ENCODE measurements at places on chromosomes 7 and 10.

- no peak for DNase-seq
These were observed 102.3 kb downstream of the CCDC7 start for GRCh38 chr10:32548208-32548607.

DNA sequence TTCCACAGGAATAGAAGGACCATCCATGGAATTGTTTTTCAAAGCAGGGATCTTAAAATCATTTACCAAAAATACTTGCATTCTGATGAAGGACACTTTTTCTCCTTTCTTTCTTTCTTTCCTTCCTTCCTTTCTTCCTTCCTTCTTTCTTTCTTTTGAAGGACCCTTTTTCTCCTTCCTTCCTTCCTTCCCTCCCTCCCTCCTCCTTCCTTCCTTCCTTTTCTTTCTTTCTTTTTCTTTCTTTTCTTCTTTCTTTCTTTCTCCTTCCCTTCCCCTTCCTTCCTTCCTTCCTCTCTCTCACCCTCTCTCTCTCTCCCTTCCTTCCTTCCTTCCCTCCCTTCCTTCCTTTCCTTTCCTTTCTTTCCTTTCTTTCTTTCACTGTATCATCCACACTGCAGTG, 74.8 kb downstream of the PRKCQ start:
- DNase-seq, result no peak

GRCh38 chr10:100888957-100889356, 23.8 kb upstream of the SLF2 start:
- DNase-seq, result no peak

- DNase-seq, result no peak
These were observed 5.8 kb downstream of the KLF6 start for GRCh38 chr10:3779158-3779741.

DNA sequence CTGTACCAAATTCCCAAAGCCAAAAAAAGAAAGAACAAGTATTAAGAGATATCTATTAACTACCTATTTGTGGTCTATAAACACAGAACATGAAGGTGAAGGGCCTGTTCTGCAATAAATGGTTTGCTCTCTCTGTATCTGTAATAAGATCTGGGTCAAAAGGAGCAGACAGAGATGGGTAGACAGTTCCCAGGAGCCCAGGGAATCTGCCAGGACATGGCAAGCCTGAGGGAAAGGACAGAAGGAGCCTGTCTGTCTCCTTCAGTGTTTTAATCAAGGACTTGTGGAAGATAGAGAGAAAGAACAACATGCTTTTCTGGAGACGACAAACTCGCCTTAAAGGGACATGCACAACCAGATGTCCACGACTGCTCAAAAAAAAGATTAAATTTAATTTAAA, 165.7 kb downstream of the ELMO1 start:
- no peak for DNase-seq

- no peak for DNase-seq
These were observed 183.8 kb downstream of the PRKCQ start for GRCh38 chr10:6396226-6396625.

- no peak for DNase-seq
These were observed 10.6 kb downstream of the VIM start for GRCh38 chr10:17238445-17239291.

- no peak for DNase-seq
These were observed 607.4 kb downstream of the CCSER2 start for GRCh38 chr10:84935772-84936171.

DNA sequence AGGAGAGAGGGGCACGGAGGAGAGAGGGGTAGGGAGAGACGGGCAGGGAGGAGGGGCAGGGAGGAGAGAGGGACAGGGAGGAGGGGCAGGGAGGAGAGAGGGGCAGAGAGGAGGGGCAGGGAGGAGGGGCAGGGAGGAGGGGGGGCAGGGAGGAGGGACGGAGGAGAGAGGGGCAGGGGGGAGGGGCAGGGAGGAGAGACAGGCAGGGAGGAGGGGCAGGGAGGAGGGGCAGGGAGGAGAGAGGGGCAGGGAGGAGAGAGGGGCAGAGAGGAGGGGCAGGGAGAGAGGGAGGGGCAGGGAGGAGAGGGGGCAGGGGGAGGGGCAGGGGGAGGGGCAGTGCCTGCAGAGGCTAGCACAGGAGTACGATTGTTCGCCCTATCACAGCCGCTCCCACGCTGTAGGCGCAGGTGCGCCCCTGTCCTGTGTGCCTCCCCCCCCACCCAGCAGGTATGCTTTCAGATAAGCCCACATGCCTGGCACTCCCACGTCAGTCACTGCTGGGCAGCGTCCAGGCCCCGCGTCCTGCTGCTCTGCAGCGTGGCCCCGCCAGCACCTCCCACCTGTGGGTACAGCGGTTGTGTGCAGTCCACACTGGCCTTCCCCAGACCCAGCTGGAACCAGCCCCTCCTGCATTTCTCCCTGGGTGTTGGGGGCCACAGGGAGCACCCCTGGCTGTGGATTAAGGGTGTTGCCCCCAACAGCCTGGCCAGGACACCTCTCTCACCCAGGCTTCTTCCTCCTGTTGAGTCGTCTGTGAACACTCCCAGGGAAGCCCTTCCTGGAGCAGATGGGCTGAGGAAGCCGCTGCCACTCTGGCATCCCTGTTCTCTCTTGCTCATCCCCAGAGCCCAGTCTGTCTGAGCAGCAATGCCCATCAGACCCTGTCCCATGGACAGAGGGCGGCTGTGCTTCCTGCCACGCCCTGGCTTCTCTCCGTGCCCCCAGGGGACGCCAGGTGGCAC, 10.8 kb downstream of the NKX6-2 start:
- peak; percentile 20 for DNase-seq

GRCh38 chr10:13351340-13351915, 3.3 kb upstream of the SEPHS1 start:
- no peak for DNase-seq

DNA sequence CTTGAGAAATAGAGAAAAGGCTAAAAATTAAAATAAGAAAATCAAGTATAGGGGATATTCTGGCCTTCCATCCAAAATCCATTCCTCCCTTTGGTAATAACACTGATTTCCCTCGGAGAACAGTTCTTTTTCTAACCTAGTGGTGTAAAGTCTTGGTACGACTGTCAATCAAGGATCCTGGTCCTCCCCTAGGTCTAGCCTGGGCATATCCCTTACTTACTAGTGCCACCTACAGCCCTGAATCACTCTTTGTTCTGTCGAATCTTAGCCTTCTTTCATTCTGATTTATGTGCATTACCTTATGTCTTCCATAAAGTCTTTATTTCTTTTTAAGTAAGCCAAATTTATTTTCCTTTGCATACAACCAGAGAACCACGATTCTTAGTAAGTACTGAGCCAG, 298.7 kb upstream of the LRRTM3 start:
- DNase-seq, result no peak

DNA sequence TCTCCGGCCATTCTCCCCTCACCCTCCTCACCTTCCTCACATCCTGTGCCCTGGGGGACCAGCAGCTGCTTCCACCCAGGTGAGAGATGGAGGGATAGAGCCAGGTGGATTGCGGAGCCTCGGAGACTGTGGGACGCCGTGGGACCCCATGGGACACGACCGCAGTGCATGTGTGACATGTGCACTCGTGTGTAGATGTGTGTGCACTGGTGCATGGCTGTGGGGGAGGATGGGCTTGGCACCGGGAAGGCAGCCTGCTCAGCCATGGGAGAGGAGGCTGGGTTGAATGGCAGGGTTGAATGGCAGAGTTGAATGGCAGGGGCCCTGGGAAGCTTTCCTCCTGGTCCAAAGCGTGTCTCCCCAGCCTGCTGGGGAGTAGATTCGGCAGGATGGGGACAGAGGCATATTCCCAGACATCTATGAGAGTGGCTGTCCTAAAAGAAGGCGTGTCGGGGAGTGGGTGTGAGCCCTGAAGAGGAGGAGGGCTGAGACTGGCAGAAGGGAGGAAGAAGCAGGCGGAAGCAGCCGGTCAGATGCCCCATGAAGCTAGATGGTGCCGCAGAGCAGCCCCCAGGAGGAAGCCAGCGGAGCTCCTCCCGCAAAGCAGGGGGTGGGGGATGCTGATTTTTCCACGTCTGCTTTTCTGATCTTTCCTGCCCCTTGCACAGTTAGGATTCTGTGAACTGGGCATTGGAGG, 815 bp downstream of the GIMAP8 start:
- no peak for DNase-seq

DNA sequence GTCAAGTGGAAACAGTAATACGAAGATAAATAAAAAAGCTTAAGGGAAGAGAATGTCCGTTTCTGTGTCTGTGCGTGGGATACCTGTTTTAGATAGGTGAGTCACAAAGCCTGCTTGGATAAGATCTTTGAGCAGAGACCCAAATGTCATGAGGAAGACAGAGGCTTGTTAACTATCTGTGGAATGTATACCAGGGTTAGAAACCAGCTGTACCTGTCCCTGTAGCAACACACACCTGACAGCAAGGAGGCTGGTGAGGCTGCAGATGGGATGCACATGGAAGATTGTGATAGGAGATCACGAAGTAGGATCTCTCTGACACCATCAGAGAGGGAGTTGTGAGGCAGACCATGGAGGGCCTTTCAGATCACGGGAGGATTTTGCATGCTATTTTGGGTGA, 105.3 kb downstream of the ARHGAP21 start:
- DNase-seq, result no peak

- no peak for DNase-seq
These were observed 620.6 kb upstream of the ANKRD30A start for GRCh38 chr10:36504758-36505157.

DNA sequence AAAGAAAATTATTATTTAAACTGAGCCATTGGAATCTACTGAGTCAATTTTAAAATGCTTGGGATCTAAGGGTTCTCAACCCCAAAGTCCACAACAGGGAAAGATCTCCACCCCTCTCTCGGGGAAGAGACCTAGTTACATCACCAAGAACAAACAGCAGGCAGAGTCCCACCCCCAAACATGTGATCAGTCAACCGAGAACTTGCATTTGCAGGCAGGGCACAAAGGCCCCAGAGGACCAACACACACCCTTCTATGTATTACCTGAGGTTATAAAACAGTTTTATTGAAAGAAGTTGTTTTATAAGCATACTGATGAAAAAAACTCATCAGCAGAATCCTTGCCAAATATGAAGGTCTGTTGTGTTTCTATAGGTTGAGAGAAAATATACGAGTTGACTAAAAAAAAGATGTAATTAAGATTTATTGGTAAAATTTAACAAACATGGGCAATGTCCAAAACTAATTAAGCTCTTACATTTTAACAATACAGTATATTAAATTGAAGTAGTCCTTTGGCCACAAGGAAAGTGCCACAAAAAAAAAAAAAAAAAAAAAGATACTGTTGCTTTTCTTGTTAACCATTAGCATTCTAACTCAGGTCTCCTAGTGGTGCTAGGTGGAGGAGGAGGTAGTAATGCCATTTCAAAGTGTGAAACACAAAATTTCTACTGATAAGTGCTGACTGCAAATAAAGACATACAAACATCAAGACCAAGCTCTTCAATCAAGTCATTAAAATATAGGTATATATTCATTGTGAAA, 975 bp upstream of the USP54 start:
- no peak for DNase-seq

- DNase-seq, result no peak
These were observed 3.6 kb upstream of the ARID5B start for GRCh38 chr10:61897671-61898434.

DNA sequence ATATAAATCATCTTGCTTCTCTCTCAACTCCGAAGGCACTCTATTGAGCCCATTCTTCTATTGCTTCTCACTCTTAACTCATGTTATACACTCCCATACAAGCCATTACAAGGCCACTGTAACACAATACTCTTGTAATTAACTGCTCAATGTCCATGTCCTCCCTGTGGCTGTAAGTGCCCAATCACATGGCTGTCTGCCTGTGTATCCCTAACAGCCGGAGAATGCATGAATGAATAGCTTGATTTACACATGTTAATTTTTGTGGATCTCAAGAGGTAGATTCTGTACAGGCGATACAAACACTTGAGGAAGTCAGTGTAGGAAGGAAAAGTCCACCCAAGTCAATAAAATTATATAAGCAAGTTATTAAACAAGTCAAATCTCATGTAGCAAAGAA, 215.6 kb downstream of the DOCK4 start:
- no peak for DNase-seq

GRCh38 chr7:107944411-107945169, 53.6 kb downstream of the DLD start:
- DNase-seq, result no peak

GRCh38 chr10:62588116-62588515, 213.9 kb downstream of the ZNF365 start:
- no peak for DNase-seq

GRCh38 chr10:64215088-64215487, 693.9 kb downstream of the REEP3 start:
- no peak for DNase-seq

DNA sequence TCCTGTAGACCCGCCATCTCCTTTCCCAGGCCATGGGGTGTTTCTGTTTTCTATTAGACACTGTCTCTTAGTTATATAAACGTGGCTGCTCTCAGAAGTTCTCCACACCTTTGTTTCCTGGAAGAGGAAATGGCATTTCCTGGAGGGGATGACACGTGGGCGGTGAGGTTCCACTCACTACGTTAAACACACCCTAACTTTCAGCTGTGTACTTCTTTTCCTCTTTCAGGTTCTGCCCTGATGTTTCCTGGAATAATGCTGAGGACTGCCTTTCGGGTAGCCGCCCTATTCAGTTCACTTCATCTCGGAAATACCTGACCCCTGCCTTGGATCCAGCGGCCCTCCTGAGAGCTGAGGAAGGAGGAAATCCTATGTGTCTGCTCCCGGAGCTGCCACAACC, 3.4 kb upstream of the PRKCQ start:
- DNase-seq, result no peak

- no peak for DNase-seq
These were observed 66.4 kb downstream of the RAMP3 start for GRCh38 chr7:45223728-45224630.

DNA sequence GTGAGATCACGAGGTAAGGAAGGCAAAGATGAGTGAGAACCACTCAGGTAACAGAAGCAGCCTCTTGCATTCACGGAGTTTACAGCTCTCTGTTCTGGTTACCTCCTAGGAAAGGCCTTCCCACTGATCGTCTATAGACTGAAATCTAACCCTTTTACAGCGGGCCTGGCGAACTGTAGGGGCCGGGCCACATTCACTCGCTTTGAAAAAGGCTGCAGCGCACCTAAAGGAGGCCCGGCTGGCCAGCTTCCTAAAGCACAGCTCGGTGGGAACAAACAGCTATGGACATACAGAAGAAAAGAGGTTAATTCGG, 565 bp downstream of the ATP5MK start:
- DNase-seq, result no peak

GRCh38 chr10:22554461-22555182, 159.8 kb downstream of the PIP4K2A start:
- DNase-seq, result no peak
